Kidney capillary endothelial cell (primary cell): ENCODE measurements at places on chromosomes 5 and 9.

DNA sequence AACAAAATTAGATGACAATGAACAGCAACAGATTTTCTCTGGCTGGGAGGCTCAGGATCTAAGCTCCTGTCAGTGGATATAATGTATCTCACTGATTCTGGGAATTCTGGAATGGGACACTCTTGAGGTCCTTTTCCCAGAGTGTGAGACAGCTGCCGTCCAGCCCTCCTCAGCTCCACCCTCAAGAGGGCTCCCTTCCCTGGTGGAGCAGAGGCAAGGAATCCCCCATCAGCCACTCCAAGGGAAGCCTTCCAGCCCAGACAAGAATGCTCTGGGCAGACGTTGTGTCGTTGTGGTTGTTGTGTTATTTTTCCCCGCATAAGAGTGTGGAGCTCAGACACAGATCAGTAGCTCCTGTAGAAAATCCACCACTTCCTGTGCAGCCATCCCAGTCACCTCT, 47.7 kb upstream of the ATP10B start:
- DNase-seq: no peak

DNA sequence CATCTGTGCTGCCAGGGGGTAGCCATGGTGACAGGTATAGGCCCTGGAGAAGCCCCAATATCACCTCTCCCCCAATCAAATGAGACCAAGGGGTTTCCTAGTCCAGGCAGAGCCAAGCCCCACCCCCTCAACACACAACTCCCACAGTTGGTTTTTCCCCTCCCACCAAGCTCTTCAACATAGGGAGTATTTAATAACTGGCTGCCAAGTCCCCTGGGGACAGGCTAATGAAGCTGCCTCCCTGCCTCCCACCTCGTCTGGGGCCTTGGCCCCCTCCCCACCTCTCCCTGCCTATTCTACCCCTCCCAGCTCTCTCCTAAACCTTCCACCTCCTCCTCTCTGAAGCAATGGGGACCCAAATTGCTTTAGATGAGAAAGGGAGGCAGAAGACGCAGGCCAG, 23.4 kb downstream of the CPLX2 start:
- no peak for DNase-seq

DNA sequence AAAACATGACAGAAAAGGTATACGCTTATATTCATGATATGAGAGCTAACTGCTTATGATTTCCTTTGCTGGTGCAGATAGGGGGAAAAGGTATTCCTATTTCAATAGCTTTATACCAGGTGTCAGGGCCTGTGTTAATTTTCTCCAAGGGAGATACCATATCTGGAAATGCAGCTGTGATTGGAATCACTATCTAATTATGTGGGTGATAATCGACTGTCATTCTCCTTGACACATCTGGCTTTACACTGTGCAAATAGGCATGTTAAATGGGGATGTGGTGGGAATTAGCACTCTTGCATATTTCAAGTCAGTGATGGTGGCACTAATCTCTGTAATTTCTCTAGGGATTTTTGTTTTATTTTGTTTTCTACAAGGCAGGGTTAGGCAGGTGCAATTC, 611.1 kb downstream of the CDH9 start:
- no peak for DNase-seq

DNA sequence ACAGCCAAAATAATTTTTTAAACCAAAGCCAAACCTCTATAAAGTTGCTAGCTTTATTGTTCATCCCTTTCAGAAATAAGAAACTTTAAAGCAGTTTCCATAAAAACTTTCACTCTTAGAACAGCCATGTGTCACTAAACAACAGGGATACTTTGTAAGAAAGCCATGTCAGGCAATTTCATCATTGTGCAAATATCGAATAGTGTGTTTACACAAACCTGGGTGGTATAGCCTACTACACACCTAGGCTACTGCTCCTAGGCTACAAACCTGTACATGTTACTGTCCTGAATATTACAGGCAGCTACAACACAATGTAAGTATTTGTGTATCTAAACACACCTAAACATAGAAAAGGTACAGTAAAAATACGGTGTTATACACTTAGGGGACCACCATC, 59.9 kb downstream of the TLE1 start:
- DNase-seq: no peak

GRCh38 chr5:57455511-57456455, 26.8 kb downstream of the ACTBL2 start:
- DNase-seq: no peak

GRCh38 chr5:168372356-168372946, 81.0 kb downstream of the WWC1 start:
- DNase-seq: no peak

DNA sequence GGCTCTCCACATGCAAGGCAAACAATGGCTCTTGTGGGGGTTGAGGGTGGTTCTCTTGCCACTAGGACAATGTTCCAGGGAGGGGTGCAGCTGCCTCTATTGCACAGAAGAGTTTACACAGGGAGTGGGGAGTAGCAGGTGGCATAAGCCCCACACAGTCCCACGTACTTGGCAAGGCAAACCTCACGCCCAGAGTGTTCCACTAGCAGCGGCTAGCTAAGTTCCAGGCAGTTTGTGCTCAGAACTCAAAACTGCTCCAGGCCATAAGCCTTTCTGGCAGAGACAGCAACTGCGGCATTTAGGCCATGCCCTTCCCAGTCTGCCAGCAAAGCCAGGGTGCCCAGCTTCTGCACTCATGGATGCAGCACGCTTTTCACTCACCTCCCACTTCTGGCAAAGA, 29.0 kb upstream of the BTNL3 start:
- DNase-seq: no peak

GRCh38 chr5:141094481-141095262, at the start of gene PCDHB2:
Gene PCDHB2, plus strand, starts transcription at chr5:141094615. Its CDS starts 176 bp downstream, at chr5:141094791.
- no peak for DNase-seq

GRCh38 chr9:119273984-119274665, 95.1 kb downstream of the BRINP1 start:
- no peak for DNase-seq

DNA sequence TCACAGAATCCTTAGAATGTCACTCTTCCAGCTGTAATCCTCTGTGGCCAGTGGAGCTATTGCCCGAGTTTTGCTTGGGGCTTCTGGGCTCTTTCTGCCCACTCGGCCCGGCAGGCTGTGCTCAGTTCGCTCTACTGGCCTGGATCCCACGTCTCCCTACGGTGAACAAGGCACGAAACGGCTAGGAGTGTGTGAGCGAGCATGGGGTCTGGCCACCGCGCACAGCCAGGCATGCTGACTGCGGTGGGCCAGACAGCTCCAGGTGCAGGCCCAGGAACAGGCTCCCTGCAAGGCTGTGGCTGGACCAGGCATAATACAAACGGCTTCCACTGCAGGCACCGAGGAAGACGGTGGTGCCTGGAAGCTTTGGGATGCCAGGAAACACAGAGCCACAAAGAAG, 2035.5 kb upstream of the ACO1 start:
- no peak for DNase-seq

- DNase-seq: no peak
Measured at GRCh38 chr9:108894225-108894997, 32.3 kb downstream of the ACTL7A start.

GRCh38 chr9:123338710-123339665, 17.0 kb upstream of the CRB2 start:
- peak; percentile 40 for DNase-seq

GRCh38 chr5:146107901-146108300, 2.5 kb upstream of the PLAC8L1 start:
- no peak for DNase-seq

DNA sequence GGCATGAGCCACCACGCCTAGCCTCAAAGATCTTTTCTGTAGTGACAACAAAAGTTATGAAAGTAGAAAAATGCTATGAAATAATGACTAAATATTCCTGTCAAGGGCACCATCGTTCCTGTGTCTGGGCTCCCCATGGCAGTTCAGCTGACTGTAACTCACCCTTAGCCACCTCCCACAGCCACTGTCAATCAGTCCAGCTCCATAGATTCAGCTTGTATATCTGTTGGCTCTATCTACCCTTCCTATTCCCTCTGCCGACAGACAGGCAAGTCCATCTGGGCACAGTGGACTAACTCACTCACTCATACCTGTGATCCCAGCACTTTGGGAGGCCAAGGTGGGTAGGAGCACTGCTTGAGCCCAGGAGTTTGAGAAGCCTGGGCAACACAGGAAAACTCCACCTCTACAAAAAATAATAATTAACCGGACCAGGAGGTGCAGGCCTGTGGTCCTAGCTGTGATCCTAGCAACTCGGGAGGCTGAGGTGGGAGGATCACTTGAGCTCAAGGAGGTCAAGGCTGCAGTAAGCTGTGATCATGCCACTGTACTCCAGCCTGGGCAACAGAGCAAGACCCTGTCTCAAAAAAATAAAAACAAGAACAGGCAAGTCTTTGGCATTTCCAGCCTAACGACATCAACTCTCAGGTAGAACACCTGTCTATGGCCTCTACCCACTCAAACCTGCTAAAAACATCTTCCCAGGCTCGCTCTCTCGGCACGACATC, 6.2 kb downstream of the CAMSAP1 start:
- no peak for DNase-seq

DNA sequence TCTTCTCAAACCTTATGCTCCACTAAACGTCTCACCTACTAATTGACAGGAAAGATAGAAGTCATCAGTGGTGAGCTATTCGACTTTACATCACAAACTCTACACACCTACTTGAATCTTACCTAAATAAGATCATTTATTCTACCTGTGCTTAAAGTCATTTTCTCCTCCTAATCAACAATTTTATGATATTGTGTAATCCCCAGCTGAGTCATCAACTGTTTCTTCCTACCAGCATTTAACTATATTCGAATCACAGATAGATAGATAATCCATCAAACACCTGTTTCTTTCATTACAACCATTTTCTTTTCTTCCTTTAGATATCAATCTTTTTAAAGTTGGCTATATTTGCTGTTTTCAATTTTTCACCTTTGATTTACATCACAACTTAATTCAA, 181.5 kb downstream of the LPAR1 start:
- no peak for DNase-seq

GRCh38 chr5:57598097-57598496, 115.5 kb upstream of the ACTBL2 start:
- DNase-seq: no peak

DNA sequence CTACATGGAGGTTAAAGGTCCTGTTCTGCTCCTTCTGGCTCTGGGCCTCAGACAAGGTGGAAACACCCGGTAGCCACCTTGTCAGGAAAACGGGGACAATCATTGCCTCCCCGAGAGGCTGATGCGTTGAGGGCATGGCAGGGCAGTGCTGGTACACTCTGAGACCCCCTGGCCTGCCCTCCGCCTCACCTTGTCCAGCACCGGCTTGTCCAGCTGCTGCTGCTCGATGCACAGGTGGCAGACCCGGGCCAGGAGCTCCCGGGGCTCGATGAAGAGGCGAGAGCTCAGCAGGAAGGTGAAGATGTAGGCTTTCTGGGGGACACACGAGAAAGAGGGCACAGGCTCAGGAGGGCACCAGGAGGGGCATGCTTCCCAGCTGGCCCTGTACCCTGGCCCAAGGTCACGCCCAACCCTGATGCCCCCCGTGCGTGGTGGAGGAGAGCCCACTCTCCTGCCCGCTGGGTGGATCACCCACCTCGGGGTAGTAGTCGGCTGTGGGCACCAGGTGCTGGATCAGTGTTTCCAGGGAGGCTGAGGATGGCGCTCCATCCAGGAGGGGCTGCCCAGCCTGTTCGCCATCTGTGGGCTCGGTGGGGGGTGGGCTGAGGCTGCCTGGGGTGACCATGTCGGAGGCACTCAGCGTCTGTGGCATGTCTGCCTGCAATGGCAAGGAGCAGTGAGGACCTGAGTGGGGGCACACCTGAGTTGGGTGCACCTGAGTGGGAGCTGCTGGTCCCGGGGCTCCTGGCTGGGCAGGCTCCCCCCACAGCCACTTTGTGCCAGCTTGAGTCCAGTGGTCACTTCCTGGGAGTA, 66.0 kb upstream of the RNF130 start:
- no peak for DNase-seq

GRCh38 chr9:81634915-81635516, 54.3 kb downstream of the TLE1 start:
- no peak for DNase-seq

DNA sequence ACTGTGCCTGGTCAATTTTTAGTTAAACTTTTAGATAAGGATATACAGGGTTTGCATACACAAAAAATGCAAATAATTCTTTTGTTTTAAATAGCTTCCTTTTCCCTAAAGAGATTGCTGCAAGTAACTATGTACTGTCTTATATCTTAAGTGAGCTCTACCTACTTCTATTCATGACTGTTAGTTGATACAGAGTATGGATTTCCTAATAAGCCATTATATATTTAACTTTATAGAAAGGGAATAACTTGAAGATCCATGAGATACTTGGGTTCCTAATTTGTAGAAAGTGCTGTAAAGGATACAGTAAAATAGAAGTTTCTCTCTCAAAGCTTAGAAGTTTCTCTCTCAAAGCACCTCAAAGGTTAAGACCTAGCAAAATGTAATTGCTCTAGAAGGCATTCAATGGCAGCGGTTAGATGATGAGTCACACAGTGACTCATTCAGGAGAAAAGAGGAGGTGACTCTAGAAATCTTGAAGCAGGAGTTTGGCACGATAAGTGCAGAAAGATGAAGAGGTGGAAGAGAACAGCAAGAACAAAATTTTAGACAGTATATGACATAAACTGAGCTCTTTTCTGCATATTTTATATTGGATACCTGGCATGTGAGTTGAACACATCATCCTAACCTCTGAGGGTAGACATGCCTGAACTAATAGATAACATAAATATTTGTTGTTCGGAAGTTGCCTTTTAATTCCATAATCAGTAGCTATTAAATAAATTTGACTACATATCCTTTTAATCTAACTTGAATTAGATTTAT, 5.5 kb upstream of the DNAJC21 start:
- DNase-seq: peak; percentile 90

GRCh38 chr9:137458194-137459151, 661 bp downstream of the NSMF start:
- no peak for DNase-seq

- DNase-seq: no peak
Measured at GRCh38 chr9:71962328-71962727, 50.9 kb downstream of the C9orf85 start.

DNA sequence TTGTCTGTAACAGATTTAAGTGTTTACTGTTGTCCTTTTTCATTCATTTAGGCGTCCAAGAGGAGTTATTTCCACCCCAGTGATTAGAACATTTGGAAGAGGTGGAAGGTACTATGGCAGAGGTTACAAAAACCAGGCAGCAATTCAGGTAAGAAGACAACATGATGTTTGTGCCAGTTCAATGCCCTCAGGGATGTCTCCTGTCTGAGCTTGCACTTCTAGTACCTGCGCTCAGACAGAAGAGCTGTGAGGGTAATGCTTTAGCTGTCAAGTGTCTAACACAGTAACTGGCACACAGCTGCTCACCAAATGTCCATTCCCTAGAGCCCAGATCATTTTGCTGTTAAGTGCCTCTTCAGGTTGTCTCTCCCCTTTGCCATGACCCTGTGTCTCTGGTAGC, 14.2 kb upstream of the PHF2 start:
- no peak for DNase-seq
